ENCODE measurements at places on chromosomes 3 and 15. TPM values are rescaled to one million over a fixed set of nuclear protein-coding genes. Genes with fewer than 3 reads are reported as not detected.

GRCh38 chr15:28930011-28930410, 44.2 kb downstream of the APBA2 start:
- no peak for DNase-seq

Gene C3orf22
- total RNA-seq, result not detected

Gene BCL2A1
- total RNA-seq, result 3.0 TPM

Gene WDR93
- total RNA-seq, result 0.48 TPM

DNA sequence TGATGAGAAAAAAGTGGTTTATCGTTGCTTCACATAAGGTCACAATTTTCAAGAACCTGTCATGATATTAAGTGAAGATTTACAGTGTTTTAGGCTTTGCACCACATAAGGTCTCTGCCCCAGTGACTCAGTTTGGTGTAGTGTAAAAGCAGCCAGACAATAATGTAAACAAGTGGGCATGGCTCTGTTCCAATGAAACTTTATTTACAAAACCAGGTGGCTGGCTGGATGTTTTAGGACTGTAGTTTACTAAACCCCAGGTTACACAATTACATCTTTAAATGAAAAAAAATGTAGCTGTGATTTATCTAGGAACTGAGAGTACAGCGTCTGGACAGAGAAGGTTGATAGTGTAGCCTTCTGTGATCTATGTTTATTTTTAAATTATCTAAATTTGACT, 9.7 kb upstream of the FBXL22 start:
- DNase-seq, result peak; percentile 58

GRCh38 chr15:54033869-54034458, 55.7 kb downstream of the UNC13C start:
- DNase-seq, result no peak

- DNase-seq, result no peak
These were observed 11.0 kb upstream of the MEIS2 start for GRCh38 chr15:37111427-37111717.

DNA sequence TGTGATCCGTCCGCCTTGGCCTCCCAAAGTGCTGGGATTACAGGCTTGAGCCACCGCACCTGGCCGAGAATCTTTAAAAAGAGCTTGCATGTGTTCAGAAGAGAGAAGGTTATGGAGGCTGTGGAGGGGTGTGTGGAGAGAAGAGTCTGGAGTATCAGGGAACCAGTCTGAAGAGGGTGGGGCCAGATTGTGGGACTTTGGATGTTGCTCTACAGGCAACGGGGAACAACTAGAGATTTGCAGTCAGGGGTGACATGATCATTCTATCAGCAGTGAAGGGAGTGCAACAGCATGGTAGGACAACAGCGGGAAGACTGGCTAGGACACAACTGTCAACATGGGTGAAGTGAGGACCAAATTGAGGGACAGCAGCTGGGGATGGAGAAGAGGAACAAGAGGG, 8.9 kb downstream of the SCAMP2 start:
- DNase-seq, result no peak

GRCh38 chr3:149373235-149374125, 4.0 kb downstream of the TM4SF1 start:
- no peak for DNase-seq

GRCh38 chr15:39110746-39111145, 470.1 kb upstream of the THBS1 start:
- DNase-seq, result peak; percentile 73

DNA sequence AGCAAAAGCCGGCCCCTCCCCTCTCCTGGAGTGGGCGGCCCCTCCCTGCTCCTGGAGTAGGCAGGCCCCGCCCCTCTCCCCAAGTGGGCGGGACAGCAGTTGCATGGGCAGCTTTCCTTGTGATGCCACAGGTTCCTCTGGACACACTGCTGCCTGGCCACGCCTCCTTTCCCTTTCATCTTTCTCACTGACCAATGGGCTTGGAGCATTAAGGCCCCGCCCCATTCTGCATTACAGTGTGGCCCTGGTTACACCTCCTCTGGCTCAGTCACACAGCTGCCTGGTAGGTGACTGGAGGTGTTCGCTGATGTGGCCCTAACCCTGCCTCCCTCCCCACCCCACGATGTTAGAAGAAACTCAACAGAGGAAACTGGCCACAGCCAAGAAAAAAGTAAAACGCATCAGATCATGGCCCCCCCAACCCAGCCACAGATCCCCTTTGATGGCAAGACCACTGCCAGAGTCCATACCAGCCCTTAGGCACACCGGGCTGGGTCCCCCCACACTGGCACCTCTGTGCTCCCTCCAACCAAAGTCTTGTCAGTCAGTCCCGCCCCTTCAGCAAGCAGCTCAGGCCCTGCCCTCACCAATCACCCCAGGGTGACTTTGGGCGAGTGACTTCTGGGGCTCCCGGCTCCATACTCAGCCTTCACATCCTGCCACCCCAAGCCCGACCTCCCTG, 84.3 kb downstream of the ADAMTS7 start:
- DNase-seq, result peak; percentile 62

Gene EFCC1
- not detected for total RNA-seq

GRCh38 chr3:12288182-12289129, at the start of gene PPARG:
PPARG (plus strand) TSS chr3:12289070; CDS start chr3:12379712, 90,642 bp downstream.
- no peak for DNase-seq

DNA sequence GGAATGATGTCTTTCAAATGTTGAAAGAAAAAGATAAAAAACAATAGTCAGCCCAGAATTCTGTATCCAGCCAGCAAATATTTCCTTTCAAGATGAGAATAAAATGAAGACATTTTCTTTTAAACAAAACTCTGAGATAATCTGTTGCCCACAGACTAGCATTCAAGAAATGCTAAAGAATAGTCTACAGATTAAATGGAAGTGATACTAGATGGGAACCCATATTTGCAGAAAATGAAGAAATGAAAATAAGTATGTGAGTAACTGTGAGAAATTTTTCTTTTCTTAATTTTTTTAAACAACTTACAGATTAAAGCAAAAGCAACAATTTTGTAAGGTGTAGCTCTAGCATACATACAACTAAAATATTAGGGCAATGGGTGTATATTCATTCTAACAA, 469.8 kb downstream of the IGSF11 start:
- no peak for DNase-seq

DNA sequence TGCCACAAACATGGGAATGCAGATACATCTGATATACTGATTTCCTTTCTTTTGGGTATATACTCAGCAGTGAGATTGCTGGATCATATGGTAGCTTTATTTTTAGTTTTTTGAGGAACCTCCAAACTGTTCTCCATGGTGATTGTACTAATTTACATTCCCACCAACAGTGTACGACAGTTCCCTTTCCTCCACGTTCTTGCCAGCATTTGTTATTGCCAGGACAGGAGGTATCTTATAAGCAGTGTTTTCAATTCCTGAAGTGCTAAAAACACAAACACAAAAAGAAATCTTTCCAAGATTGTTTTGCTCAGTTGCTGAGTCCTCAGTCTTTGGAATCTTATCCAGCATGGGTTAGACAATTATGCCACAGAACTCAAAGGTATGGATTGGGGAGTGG, 13.5 kb downstream of the GTF2E1 start:
- DNase-seq, result no peak

Measured in RPMI7951 (cell line).